ENCODE measurements at places on chromosomes 7 and 10.

- H3K36me3 ChIP-seq: peaks cover 45% of the 10 kb centered on the region
- peak overlapping the region; percentile 96 for H3K27ac ChIP-seq
- peaks cover 50% of the 10 kb centered on the region for H3K4me1 ChIP-seq
- no peaks in the 10 kb centered on the region for H3K27me3 ChIP-seq
- DNase-seq: no peak
- H3K4me3 ChIP-seq: peak overlapping the region; percentile 91
These were observed 1.2 kb downstream of the LUC7L2 start for GRCh38 chr7:139360948-139361307.

DNA sequence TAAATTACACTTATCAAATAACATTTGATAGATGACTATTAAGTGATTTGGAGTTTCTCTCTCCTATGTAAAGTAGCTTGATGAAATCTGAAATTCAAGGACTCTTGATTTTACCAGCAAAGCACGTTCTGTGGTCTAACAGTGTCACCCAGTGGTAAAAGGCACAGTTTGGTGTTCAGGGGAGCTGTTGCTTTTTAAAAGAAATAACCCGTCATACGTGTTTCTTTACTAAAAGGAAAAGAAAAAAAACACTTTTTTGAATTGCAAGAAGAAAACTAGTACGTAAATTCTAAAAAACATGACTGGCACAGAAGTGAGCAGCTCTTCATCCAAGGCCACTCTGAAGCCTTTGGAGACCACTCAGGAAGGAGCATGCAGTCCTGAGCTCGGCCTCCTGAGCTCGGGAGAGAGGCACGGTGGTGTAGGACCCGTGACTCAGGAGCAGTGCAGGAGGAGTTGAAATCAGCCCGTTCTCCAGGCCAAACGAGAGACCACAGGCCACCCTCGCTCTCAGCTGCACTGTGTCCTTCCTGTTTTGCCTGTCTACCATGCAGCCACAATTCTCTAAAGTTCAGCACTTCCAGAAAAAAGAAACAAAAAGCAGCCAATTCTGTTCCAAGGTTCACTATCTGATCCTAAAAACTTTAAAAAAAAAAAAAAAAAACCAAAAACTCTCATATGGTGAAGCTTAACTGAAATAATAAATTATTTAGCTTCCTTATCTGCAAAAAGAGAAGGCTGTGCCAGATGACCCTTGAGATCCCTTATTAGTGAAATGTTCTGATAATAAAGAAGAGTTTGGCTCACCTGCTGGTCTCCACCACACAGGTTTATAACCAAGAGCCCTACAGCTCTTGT is 212.6 kb upstream of the FRMD4A start:
- peak; percentile 40 for DNase-seq
- H3K4me1 ChIP-seq: peaks cover 83% of the 10 kb centered on the region
- peaks cover 44% of the 10 kb centered on the region for H3K36me3 ChIP-seq
- H3K4me3 ChIP-seq: peak overlapping the region; percentile 56

GRCh38 chr10:105128111-105128510 is 487.0 kb downstream of the SORCS3 start:
- H3K4me3 ChIP-seq: no peak overlapping the region
- no peak overlapping the region for H3K27ac ChIP-seq
- DNase-seq: no peak
- H3K27me3 ChIP-seq: no peaks in the 10 kb centered on the region
- H3K36me3 ChIP-seq: no peaks in the 10 kb centered on the region
- H3K4me1 ChIP-seq: no peaks in the 10 kb centered on the region

- no peak overlapping the region for H3K4me3 ChIP-seq
- peaks cover 14% of the 10 kb centered on the region for H3K36me3 ChIP-seq
- H3K27me3 ChIP-seq: no peaks in the 10 kb centered on the region
- H3K27ac ChIP-seq: no peak overlapping the region
These were observed 12.3 kb downstream of the ZYX start for GRCh38 chr7:143393267-143394041.

- DNase-seq: no peak
- H3K27ac ChIP-seq: no peak overlapping the region
- no peaks in the 10 kb centered on the region for H3K4me1 ChIP-seq
- H3K4me3 ChIP-seq: no peak overlapping the region
These were observed 198.1 kb downstream of the AUTS2 start for GRCh38 chr7:69796416-69796815.

DNA sequence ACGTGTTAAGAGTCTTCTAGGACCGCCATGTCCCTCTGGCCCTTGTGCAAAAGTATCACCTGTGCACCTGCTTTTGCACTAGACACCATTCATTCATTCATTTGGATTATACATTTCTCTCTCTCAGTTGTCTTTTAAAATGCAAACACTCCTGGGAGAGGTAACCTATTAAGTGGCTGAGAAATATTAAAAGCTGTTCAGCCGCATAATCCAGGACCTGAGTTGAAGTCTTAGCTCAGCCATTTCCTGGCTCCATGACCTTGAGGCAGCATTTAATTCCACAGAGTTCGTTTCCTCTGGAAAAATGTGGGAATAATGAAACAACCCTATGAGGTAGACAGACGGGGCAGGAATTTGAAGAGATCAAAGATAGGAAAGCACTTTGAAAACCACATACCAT is 251.6 kb downstream of the RPS24 start:
- no peaks in the 10 kb centered on the region for H3K36me3 ChIP-seq
- no peak for DNase-seq
- H3K4me1 ChIP-seq: no peaks in the 10 kb centered on the region
- H3K27me3 ChIP-seq: peaks cover under 1% of the 10 kb centered on the region
- H3K4me3 ChIP-seq: no peak overlapping the region

DNA sequence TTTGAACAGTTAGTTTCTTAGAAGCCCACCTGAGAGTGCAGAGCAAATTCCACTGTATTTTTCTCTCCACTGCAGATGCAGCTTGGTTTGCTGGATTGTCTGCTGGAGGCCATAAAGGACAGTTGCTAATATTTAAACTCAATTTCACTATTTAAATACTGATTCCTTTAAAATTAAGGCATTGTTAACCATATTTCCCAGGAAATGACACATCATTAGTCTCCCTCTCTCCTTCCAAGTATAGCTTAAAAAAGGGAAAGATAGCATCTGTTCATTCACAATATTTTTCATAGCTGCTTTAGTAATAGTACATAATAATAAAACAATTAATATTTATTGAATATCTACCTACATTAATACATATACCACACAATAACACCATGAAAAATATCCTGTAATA is 252.9 kb downstream of the HGF start:
- no peaks in the 10 kb centered on the region for H3K27me3 ChIP-seq
- H3K36me3 ChIP-seq: no peaks in the 10 kb centered on the region
- H3K27ac ChIP-seq: no peak overlapping the region
- H3K4me1 ChIP-seq: no peaks in the 10 kb centered on the region
- no peak for DNase-seq

DNA sequence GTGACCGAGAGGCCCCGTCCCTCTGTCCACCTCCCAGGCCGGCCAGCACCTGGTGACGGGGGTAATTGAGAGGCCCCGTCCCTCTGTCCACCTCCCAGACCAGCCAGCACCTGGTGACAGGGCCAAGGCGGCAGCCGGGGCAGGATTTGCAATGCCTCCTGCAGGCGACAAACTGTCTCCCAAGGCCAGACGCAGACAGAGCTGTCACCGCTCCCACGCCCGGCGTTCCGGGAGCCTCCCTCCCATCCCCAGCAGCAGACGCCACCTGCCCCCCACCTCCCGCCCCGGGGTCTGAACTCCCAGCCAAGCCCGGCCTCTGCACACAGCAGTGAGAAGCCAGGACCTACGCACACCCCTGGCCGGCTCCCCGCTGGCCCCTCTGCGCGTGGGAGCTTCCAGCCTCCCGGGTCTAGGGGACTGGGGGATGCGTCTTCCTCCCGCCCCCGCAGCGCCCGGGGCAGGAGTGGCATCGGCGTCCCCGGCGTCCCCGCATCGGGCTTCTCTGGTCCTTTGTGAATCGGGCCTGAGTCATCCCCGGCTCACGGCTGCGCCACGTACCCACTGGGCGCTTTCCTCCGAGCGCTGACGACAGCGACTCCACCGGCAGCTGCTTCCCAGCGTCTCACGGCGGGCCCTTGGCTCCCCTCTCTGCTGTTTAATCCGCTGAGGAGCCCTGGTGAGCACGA is 95.1 kb upstream of the DIP2C start:
- H3K4me1 ChIP-seq: no peaks in the 10 kb centered on the region
- no peak overlapping the region for H3K27ac ChIP-seq
- H3K27me3 ChIP-seq: peaks cover 10% of the 10 kb centered on the region
- peak; percentile 72 for DNase-seq
- no peak overlapping the region for H3K4me3 ChIP-seq
- H3K36me3 ChIP-seq: no peaks in the 10 kb centered on the region

- no peaks in the 10 kb centered on the region for H3K36me3 ChIP-seq
- no peak overlapping the region for H3K4me3 ChIP-seq
- no peak for DNase-seq
These were observed 330.4 kb downstream of the ARL4A start for GRCh38 chr7:13017881-13018280.

GRCh38 chr7:1103009-1103788 is 15.3 kb downstream of the GPER1 start:
- H3K36me3 ChIP-seq: peaks cover 3% of the 10 kb centered on the region
- H3K4me1 ChIP-seq: peaks cover 19% of the 10 kb centered on the region
- peak overlapping the region; percentile 6 for H3K4me3 ChIP-seq
- DNase-seq: peak; percentile 31
- no peaks in the 10 kb centered on the region for H3K27me3 ChIP-seq

DNA sequence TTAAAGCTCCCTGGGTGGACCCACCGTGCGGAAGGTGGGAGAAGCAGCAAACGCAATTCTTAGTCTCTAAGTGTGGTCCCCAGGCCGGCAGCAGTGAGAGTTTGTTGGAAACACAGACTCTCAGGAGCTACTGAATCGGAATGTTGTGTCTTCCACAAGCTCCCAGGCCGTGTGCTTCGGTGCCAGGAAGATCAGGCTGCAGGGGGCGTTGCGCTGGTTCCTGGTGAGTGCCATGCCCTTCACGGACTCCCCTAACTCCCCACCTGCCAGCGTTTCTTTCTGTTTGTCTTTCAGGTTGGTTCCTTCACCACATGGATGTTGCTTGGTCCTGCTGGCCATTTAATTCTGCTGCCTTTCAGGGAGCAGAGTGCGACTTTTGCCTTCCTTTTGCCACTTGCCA is 91.2 kb upstream of the PITRM1 start:
- H3K27ac ChIP-seq: no peak overlapping the region
- no peaks in the 10 kb centered on the region for H3K4me1 ChIP-seq
- no peak for DNase-seq
- peaks cover 16% of the 10 kb centered on the region for H3K27me3 ChIP-seq

DNA sequence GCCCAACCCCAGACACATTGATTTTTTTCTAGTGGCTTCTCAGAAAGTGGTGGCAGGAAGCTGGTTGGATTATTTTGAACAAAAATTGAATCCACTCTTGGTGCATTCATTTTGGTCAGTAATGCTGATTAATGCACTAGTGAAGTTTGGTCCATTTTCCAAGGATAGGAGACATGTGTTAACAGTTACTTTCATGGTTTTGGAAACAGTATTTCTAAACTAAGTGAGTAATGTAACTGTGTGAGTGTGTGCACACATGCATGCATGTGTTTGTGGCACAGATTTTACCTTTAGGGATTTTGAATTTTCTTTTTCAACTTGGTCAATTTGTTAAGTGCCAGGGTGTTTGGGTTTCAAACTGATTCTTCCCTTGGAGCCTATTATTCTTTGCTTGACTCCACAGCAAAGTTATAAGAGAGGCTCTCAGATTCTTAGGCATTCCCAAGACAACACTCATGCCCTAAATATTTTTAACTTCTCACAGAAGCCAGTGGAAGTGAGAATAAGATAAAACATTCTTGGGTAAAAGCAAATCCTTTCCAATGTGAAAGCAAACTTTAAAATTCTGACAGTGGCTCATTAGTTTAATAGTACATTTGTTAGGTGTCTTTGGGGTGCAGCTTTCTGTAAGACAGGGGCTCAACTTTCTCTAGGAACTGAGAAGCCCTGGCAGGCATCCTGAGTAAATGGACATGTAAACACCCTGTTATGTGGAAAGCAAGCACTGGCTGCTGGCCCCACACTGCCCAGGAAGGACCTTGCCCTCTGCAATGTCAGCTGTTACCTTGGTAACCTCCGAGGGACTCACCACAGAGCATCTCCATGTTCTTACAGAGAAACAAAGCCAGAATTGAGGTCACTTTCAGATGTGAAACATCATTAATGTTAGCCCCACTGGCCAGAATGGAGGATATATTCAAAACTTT is 68.4 kb downstream of the ASAH2B start:
- H3K4me1 ChIP-seq: no peaks in the 10 kb centered on the region
- H3K36me3 ChIP-seq: no peaks in the 10 kb centered on the region
- DNase-seq: no peak
- H3K27ac ChIP-seq: no peak overlapping the region

DNA sequence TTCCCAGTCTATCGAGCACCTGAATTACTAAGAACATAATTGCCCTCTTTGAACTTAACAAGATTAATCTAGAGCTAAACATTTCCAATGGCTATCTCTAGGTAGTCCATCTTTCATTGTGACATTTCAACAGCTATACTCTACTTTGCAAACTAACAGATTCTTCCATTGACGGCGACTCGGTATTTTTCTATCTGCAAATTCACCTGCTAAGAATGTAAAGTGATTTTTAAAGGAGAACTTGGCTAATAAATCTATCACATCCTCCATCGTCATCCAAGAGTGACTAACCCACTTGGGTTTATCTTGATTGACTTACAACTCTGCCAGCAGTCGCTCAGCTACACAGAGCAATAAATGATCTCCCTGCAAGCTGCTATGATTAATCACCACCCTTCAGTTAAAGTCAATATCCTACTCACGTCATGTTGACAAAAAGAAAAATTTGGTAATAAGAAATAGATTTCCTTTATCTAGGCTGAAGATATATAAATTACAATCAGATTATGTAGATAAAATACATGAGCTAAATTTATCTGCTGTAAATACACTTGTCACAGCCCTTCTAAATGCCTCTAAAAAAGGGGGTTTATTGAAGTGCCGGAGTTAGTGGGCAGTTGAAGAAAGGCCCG is 99.5 kb downstream of the SFMBT2 start:
- no peak overlapping the region for H3K4me3 ChIP-seq
- no peak overlapping the region for H3K27ac ChIP-seq
- H3K27me3 ChIP-seq: no peaks in the 10 kb centered on the region
- H3K4me1 ChIP-seq: peaks cover 48% of the 10 kb centered on the region

- no peak overlapping the region for H3K27ac ChIP-seq
- H3K4me1 ChIP-seq: no peaks in the 10 kb centered on the region
- no peaks in the 10 kb centered on the region for H3K36me3 ChIP-seq
- peaks cover 2% of the 10 kb centered on the region for H3K27me3 ChIP-seq
- DNase-seq: no peak
- no peak overlapping the region for H3K4me3 ChIP-seq
These were observed 435.2 kb downstream of the PLXNA4 start for GRCh38 chr7:132141109-132141508.

DNA sequence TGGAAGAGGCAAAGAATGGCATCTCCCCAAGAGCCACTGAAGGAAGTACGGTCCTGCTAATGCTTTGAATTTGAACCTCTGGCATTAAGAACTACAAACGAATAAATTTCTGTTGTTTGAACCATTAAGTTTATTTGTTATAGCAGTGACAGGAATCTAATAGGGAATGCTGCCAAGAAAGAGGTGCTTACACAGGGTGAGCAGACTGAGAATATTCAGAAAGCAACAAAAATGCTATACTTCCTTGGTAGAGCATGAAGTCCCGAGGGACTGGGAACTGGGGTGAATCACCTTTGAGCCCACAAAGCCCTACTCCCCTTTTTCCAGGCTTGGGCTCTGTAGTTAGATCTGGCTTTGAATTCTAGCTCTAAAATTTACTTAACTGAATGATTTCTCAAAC is 45.0 kb downstream of the PANK1 start:
- no peak overlapping the region for H3K4me3 ChIP-seq
- H3K27me3 ChIP-seq: no peaks in the 10 kb centered on the region
- no peak overlapping the region for H3K27ac ChIP-seq
- no peak for DNase-seq

- H3K27me3 ChIP-seq: peaks cover 34% of the 10 kb centered on the region
- no peaks in the 10 kb centered on the region for H3K36me3 ChIP-seq
- H3K4me1 ChIP-seq: peaks cover 3% of the 10 kb centered on the region
These were observed 83.2 kb upstream of the JAZF1 start for GRCh38 chr7:28263622-28264271.
